Nucleus accumbens (tissue), 56 donors: ENCODE measurements at places on chromosomes 12 and 14.

- DNase-seq: no peak
These were observed 40.3 kb upstream of the STXBP6 start for GRCh38 chr14:25090256-25090655.

DNA sequence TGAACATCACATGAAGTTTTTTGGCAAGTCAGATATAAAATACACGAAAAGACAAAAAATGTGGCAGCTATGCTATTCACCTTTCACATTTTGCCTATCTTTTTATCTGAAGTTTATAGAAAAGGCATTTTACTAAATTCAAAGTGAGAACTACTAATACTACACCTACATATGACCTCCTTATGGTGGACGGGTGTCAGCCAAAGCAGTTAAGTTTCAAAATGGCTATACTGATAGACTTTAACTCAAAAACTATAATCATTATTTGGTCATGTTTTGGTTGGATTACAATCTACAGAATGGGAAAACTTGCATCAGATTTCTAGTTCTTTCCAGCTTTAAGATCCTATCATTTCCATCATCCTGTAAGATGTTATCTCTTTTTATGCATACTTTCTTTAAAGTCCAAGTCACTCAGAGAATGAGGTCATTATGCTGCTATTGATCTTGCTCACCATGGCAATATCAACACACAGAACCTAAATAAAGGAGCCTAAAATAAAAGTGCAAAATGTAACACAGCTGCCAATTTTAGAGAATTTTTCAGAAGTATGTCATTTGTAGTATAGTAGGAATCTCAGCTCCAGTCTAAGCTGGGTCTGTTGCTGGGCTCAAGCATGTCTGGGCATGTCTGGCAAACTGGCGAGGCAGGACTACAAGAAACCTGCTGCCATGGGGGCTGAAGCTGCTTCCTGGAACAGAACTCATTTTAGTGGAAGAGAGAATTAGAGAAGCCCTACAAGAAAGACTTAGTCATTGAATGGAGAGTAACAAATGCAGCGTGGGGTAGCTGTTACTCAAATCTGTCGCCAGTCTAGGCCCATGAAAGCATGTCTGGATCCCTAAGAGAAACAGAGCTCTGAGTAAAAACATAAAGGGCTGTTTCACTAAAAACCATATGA lies 7.6 kb upstream of the AEBP2 start:
- DNase-seq: no peak

DNA sequence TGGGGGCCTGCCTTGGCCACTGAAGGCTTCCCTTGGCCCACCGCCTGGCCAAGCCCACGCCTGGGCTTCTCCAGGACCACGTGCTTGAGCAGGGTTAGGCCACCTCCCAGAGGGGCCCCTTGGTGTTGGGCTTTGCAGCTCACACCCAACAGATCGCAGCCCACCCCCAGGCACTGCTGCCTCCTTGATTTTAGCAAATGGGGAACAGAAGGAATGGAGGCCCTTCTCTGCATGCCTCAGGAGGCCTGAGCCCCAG lies 23.3 kb downstream of the RAB35 start:
- no peak for DNase-seq

- no peak for DNase-seq
These were observed 175.0 kb downstream of the MDGA2 start for GRCh38 chr14:47500369-47500768.

- peak; percentile 98 for DNase-seq
These were observed at the start of gene THTPA for GRCh38 chr14:23555882-23556699. TSS of gene THTPA (plus strand) at chr14:23556271. CDS start at chr14:23556758, 487 bp downstream.

- no peak for DNase-seq
These were observed 44.7 kb downstream of the ABCD2 start for GRCh38 chr12:39574785-39575497.

DNA sequence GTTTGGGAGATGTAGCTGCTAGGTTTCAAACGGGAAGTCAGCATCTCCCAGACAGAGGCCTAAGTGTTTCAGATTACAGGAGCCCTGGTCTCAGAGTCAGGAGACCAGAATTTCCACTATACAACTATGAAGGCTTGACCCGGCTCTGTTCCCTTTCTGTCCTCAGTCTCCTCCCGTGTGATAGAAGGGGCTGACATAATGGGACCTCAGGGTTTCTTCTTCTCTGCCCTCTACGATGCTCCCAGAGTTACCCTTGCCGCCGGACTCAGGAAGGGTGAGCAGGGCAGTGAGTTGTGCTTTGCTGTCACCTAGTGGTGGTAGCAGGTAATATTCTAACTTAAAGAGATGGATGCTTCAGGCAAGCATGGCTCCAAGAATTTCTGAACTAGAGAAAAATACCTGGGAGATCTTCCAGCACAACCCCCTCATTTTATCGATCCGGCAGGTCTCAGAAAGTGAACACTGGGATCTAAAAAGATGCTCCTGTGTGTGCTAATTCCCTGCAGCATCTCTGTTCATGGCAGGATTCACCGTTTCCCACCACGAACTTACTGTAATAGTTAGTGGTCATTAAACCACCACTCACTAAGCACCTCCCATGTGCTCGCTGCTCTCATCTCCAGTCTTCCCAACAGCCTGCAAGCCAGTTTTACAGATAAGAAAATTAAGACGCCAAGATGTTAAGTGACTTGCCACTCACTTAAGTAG lies 84.4 kb downstream of the VWF start:
- DNase-seq: peak; percentile 50

- DNase-seq: no peak
These were observed 156.5 kb downstream of the PAWR start for GRCh38 chr12:79534029-79534867.

DNA sequence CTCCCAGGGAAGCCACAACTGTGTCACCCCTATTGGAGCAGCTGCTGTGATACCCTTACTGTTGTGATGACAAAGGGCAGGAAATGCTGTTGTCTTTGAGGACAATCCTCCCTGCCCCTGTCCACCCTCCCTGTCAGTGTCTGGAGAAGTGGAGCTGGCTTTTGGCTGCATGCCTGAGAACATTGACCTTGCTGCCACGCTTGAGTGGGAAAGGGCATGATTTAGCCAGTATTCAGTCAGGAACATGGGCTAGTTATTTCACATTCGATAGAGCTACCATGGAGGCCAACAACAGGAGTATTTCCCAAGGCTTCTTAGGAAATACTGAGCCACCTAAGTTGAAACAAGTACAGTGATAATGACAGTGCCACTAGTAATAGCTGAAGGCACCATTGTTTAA lies 59.4 kb downstream of the MYRFL start:
- no peak for DNase-seq

DNA sequence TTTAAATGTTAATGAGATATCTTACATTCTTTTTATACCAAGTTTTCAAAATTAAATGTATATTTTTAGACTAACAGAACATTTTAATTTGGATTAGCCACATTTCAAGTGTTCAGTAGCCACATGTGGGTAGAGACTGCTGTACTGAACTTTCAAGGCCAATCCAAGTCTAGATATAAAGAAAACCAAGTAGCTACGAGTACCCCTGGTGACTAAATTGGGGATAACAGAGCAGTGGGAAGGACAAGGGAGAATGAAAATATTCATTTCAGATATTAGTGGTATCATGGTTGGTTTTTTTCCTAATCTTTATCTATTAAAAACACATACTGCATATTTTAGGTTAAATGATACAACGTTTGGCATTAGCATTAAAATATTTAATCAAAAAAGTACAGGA lies 69.4 kb upstream of the RHOJ start:
- DNase-seq: no peak

DNA sequence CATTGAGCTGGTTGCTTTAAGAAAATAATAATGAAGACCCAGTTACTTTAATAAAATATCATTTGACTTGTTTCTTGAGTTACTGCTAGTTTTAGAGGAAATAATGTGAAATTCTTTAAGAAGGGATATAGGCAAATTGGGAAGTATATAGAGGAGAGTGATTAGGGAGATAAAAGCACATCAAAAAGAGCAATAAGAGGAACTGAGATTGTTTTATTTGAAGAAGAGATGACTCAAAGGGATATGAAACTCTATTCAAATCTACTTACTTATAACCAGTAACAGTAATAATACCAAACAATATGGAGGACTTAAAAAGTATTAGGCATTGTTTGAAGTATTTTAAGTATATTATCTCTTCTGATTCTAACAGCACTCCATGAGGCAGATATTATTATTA lies 37.1 kb downstream of the LRRK2 start:
- no peak for DNase-seq

DNA sequence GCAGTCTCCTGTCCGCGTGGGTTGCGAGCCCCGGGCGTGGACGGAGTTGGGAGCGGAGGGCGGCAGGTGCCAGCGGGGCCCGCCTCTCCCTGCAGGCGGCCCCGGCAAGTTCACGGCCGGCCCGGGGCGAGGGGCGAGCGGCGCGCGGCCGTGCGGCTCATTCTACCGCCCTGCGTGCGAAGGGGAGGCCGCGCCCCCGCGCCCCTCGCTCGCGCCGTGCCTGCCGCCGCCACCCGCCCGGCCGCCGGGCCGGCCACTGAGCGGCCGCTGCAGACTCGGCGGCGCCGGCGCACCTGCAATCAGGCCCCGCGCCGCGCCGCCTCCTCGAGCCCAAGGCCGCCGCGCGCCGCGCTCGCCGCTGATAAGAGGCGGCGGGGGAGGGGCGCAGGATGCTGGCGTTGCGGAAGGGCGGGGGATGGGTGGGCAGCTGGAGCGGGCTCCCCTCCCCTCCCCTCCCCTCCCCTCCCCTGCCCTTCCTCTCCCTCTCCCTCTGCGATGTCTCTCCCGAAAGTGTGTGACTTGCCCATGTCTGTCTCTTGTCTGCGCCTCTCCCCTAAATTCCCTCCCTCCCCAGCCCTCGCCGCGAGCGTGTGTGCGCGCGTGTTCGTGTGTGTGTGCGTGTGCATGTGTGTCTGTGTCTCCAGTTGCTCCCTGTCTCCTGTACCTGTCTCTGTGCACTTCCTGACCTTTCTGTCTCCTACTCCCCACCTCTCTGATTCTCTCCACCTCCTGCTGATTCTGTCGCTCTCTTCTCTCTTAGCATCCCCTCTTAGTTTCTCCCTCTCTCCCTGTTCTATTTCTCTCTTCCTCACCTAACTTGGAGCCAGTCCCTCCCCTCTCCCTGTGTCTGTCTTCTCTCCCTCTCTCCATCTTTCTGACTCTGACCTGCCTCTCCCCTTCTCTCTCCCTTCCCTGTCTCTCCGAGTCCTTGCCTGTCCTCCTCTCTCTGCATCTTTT lies 768.1 kb upstream of the TBX3 start:
- DNase-seq: no peak

- no peak for DNase-seq
These were observed 89.1 kb upstream of the STAC3 start for GRCh38 chr12:57340104-57340503.

GRCh38 chr14:31508135-31508534 lies 20.3 kb upstream of the GPR33 start:
- DNase-seq: no peak
